Tibial artery (tissue), 4 donors: ENCODE measurements at places on chromosomes 7 and 10.

DNA sequence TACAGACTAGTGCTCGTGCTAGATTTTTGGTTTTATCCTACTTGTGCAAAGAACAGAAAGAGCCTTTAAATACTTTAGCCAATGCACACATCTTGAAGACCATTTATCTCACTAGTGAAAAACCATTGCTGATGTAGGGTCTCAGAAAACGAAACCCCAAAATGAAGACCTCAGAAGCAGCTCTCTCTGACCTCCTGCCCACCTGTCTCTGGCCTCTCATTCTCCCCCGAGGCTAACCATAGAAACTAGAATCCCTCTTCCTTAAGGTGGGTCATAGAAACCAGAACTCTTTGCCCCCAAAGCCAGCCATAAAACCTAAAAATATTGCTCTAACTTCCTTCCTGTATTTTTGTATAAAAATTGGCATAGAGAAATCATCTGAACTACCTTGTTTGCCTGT, 112.2 kb downstream of the KIF20B start:
- no peaks in the 10 kb centered on the region for H3K27me3 ChIP-seq
- no peak for DNase-seq
- H3K4me1 ChIP-seq = no peaks in the 10 kb centered on the region
- H3K4me3 ChIP-seq = no peak overlapping the region

- no peak overlapping the region for H3K4me3 ChIP-seq
- H3K27me3 ChIP-seq = no peaks in the 10 kb centered on the region
- DNase-seq = no peak
- no peaks in the 10 kb centered on the region for H3K36me3 ChIP-seq
- H3K4me1 ChIP-seq = no peaks in the 10 kb centered on the region
These were observed 283.7 kb upstream of the NRP1 start for GRCh38 chr10:33618196-33618595.

- H3K27me3 ChIP-seq = no peaks in the 10 kb centered on the region
- H3K4me1 ChIP-seq = peaks cover 12% of the 10 kb centered on the region
- no peak overlapping the region for H3K27ac ChIP-seq
- DNase-seq = peak; percentile 52
- no peaks in the 10 kb centered on the region for H3K36me3 ChIP-seq
These were observed 128.1 kb upstream of the FAM20C start for GRCh38 chr7:64098-64915.

DNA sequence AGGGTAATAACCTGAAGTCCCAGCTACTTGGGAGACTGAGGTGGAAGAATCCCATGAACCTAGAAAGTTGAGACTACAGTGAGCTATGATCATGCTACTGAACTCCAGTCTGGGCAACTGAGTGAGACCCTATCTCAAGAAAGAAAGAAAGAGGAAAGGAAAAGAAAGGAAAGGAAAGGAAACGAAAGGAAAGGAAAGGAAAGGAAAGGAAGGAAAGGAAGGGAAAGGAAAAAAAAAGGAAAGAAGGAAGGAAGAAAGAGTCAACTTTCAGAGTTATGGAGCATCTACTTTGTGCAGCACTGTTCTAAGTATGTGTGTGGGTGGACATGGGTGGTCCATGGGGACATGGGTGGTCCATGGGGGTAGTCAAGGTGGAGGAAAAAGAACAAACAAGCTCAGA, 24.1 kb upstream of the R3HCC1L start:
- no peaks in the 10 kb centered on the region for H3K36me3 ChIP-seq
- no peak for DNase-seq
- no peaks in the 10 kb centered on the region for H3K4me1 ChIP-seq
- H3K27ac ChIP-seq = no peak overlapping the region

DNA sequence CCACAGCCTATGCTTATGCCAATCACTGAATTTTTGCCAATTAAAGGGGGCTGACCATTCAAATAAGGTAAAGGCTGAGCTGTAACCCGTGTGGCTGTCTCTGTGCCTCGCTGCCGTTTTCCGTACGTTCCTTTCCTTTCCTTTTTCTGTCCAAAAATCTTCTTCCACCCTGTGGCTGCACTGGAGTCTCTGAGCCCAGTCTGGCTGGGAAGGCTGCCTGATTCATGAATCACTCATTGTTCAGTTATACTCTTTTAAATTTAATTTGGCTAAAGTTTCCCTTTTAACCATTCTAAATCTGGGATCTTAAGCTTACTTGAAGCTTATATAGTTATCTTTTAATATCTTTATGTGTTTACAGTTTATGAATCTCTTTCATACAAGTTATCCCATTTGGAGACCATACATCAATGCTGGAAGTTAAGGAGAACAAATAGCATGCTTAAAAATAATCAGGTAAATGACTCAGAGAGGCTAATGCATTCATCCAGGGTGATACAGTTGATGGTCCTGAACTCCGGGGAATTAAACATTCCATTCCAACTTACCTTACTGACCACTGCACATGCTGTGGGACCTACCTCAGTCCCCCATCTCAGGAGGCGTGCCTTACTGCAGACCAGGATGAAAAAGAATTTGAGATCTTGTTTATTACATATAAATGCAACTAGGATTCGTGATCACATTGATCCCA, 385.3 kb upstream of the ADARB2 start:
- no peak overlapping the region for H3K27ac ChIP-seq
- H3K4me3 ChIP-seq = no peak overlapping the region
- H3K4me1 ChIP-seq = no peaks in the 10 kb centered on the region

DNA sequence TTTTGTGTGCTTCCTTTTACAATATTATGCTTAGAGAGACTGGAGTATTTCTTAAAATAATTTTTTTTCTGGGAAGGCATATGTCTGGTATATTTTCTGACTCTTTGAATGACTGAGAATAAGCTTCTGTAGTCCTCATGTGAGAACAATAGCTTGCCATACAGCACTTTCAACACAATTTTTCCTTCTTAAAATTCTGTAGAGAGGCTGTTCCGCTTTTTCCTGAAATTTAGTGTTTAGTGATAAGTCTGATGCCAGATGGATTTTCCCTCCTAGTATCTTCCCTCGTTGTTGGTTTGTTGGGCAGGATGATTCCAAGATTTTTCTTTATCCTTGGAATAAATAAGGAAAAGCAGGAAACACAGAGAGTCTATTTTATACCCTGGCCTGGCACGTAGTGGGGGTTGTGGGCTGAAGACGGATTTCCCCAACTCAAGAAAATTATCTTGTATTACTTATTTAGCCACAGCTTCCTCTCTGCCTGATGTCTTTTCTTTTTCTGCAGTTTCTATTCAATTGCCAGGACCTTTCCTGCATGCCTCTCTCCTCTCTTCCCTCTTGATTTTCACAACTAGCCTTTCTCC, 111.2 kb downstream of the AOAH start:
- H3K4me3 ChIP-seq = no peak overlapping the region
- no peak overlapping the region for H3K27ac ChIP-seq
- no peaks in the 10 kb centered on the region for H3K36me3 ChIP-seq

- no peaks in the 10 kb centered on the region for H3K27me3 ChIP-seq
- H3K4me1 ChIP-seq = no peaks in the 10 kb centered on the region
- no peak overlapping the region for H3K4me3 ChIP-seq
- H3K36me3 ChIP-seq = no peaks in the 10 kb centered on the region
These were observed 39.0 kb downstream of the TAF3 start for GRCh38 chr10:7857262-7857661.

GRCh38 chr7:26865094-26865388, 651 bp upstream of the SKAP2 start:
- DNase-seq = no peak
- H3K4me1 ChIP-seq = peaks cover 10% of the 10 kb centered on the region
- H3K4me3 ChIP-seq = peak overlapping the region; percentile 66
- peaks cover 19% of the 10 kb centered on the region for H3K27me3 ChIP-seq
- peak overlapping the region; percentile 86 for H3K27ac ChIP-seq

DNA sequence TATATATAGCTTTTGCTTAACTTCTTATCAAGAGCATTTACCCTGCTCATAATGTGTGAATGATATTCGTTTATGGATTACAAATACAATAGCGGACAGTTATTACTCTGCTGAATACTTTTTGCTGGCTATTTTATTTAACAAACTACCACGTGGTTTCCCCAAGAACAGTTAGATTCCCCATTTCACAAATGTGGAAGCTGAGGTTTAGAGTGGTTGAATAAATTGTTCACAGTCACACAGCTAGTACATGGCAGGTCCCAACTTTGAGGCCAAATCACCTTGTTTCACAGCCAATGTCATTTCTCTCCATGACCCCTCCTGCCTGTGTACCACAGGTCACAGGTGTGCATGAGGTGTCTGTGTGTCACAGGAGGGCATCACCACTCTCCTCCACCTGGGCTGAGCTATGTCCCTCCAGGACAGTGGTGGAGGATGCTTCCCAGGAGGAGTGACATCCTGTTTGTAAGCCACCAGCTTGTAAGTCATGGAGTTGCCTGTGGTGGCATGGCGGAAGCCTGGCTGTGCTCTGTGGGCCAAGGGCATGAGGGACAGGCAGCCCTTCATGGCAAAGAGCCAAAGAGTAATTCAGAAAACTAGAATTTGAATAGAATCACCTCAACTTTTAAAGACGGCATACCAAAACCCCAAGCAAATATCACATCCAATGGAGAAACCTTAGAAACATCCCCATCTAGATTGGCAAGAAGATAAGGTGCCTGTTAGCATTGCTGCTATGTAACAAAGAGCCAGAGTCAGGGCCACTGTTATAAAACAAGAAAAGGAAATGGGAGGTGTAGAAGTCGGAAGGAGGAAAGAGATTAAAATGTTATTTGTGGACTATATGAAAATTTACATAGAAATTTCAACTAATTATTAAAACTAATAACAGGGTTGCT, 51.9 kb downstream of the AOC1 start:
- no peak overlapping the region for H3K27ac ChIP-seq
- no peak for DNase-seq
- no peaks in the 10 kb centered on the region for H3K36me3 ChIP-seq
- H3K27me3 ChIP-seq = no peaks in the 10 kb centered on the region
- no peak overlapping the region for H3K4me3 ChIP-seq

DNA sequence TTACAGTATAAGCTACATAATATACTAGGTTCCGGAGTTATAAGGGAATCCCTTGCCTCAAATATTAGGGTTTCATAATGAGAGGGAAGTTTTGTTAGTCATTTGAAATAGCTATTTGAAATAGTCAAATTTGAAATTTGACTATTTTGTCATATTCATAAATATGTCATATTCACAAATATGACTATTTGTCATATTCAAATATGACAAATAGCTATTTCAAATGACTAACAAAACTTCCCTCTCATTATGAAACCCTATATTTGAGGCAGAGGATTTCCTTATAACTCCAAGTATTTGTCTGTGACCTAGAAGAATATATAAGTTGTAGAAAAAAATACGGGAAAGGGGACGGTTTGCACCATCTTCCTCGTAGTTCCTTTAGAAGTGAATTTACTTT, 76.6 kb downstream of the HDAC9 start:
- no peak for DNase-seq
- H3K27me3 ChIP-seq = no peaks in the 10 kb centered on the region
- no peaks in the 10 kb centered on the region for H3K4me1 ChIP-seq
- H3K27ac ChIP-seq = peak overlapping the region; percentile 45
- no peak overlapping the region for H3K4me3 ChIP-seq

GRCh38 chr7:21944616-21945453, 864 bp downstream of the CDCA7L start:
- peak overlapping the region; percentile 30 for H3K27ac ChIP-seq
- DNase-seq = no peak
- H3K4me1 ChIP-seq = no peaks in the 10 kb centered on the region
- no peaks in the 10 kb centered on the region for H3K27me3 ChIP-seq
- H3K4me3 ChIP-seq = peak overlapping the region; percentile 53
- no peaks in the 10 kb centered on the region for H3K36me3 ChIP-seq

DNA sequence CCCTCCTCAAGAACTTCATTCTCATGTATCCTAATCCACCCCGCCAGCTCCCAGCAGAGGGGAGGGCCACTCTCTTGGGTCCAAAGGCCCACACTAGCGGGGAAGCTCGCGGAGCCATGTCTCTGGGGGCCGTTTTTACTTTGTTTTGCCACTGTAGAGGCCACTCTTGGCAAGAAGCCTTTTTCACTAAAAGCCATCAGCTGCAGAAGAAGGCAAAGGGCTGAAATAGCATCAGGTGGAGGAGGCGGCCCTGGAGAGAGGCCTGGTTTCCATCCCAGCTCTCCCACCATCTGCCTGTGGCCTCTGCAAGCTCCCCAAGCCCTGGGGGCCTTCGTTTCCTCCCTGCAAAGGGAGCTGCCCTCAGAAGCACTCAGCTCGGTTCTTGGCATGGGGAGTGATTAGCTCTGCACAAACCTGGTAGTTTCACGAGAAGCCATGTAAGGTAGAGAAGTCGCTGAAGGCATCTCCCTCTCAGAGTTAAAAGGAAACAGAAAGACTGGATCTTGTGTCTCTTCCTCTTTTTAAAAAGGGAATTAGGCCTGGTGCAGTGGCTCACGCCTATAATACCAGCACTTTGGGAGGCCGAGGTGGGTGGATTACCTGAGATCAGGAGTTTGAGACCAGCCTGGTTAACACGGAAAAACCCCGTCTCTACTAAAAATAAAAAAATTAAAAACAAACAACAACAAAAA, 70.3 kb downstream of the PARP12 start:
- no peaks in the 10 kb centered on the region for H3K4me1 ChIP-seq
- no peaks in the 10 kb centered on the region for H3K36me3 ChIP-seq
- no peak overlapping the region for H3K4me3 ChIP-seq
- no peak overlapping the region for H3K27ac ChIP-seq
- no peak for DNase-seq

GRCh38 chr10:46075869-46076268, 29.8 kb upstream of the MSMB start:
- DNase-seq = no peak
- H3K4me1 ChIP-seq = no peaks in the 10 kb centered on the region
- no peaks in the 10 kb centered on the region for H3K36me3 ChIP-seq
- H3K27ac ChIP-seq = no peak overlapping the region
- H3K4me3 ChIP-seq = no peak overlapping the region
- H3K27me3 ChIP-seq = no peaks in the 10 kb centered on the region

DNA sequence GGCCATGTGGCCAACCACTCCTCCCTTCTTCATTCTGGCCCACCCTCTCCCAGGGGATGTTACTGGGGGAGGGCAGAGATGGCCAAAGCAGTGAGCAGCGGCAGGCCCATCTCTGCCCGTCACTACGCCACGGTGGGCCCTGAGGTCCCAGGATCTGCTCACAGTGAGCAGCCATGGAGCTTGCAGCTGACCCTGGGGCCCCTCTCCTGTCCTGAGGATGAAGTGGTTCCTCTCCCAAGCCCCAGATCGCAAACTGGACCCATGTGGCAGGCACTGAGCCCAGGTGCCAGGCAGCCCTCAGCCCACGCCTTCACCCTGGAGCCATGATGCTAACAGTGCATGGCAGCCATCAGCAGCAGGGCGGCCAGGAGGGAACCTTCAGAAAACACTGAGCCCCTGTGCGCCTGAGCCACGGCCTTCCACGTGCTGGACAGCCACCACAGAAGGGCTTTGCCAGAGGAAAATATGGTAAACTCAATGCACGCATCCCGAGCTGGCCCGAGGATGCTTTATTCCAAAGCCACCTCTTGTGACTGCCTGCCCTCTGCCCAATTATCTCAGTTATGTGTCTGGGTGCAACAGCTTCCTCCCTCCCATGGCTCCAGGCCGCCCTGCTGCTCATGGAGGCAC, 485.7 kb downstream of the PTPRN2 start:
- no peaks in the 10 kb centered on the region for H3K36me3 ChIP-seq
- no peak overlapping the region for H3K27ac ChIP-seq
- no peaks in the 10 kb centered on the region for H3K4me1 ChIP-seq
- H3K27me3 ChIP-seq = no peaks in the 10 kb centered on the region
- DNase-seq = no peak
- H3K4me3 ChIP-seq = no peak overlapping the region
